ENCODE measurements at places on chromosomes 13 and 19.
A peak's percentile ranks its signal among the peaks of the same experiment; 100 is the strongest.

DNA sequence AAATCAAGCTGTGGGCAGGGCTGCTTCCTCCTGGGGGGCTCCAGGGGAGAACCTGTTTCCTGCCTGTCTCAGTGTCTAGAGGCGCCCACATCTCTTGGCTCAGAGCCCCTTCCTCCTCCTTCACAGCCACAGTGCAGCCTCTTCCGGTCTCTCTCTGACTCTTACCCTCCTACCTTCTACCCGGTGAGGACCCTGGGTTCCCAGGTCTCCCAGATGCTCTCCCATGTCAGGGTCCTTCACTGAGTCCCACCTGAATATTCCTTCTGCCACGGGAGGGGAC is 153.1 kb downstream of the KDM4B start:
- no peaks in the 10 kb centered on the region for H3K27me3 ChIP-seq
- H3K36me3 ChIP-seq = peaks cover 38% of the 10 kb centered on the region
- no peak for DNase-seq
- H3K4me3 ChIP-seq = no peak overlapping the region

- no peak overlapping the region for H3K27ac ChIP-seq
- no peaks in the 10 kb centered on the region for H3K4me1 ChIP-seq
- no peaks in the 10 kb centered on the region for H3K36me3 ChIP-seq
- no peak overlapping the region for H3K4me3 ChIP-seq
These were observed 100.3 kb upstream of the DOCK9 start for GRCh38 chr13:99078017-99078771.

GRCh38 chr19:35533822-35534392 is 651 bp downstream of the GAPDHS start:
- H3K36me3 ChIP-seq = no peaks in the 10 kb centered on the region
- DNase-seq = peak; percentile 45
- peaks cover 28% of the 10 kb centered on the region for H3K27me3 ChIP-seq
- H3K27ac ChIP-seq = no peak overlapping the region

- no peak for DNase-seq
- H3K27me3 ChIP-seq = no peaks in the 10 kb centered on the region
- no peaks in the 10 kb centered on the region for H3K4me1 ChIP-seq
These were observed 22.5 kb downstream of the ZDHHC20 start for GRCh38 chr13:21436582-21436981.

GRCh38 chr13:31121379-31122140 is 40.1 kb downstream of the HSPH1 start:
- H3K27ac ChIP-seq = no peak overlapping the region
- H3K4me3 ChIP-seq = no peak overlapping the region
- DNase-seq = peak; percentile 21
- no peaks in the 10 kb centered on the region for H3K4me1 ChIP-seq

DNA sequence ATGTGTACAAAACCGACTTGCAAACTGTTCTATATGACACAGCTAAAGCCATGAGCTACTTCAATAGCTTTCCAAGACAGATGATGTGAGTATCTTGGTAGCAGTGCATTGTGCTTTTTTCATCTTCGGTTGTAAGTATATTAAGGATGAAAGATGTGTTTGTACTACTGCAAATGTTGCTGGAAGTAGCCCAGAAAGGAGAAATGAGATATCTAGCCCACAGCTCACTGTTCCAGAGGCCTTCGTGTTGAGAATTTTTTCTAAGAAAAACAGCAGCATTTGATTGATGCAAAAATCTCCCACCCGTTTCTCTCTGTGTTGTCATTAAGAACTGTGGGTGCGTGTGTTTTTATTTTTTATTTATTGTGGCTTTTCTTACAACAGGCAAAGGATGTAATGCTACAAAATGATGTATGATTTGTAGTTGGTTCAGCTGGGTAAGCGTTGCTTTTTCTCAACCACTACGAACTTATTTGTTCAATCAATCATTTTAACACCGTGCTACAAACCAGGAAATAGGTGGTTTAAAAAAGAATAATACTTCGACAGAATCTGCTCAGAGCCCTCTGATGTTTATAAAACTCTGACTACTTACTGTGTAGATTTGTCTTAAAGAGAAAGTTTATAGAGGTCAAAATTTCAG is 41.6 kb upstream of the RFC3 start:
- no peaks in the 10 kb centered on the region for H3K4me1 ChIP-seq
- H3K4me3 ChIP-seq = no peak overlapping the region
- DNase-seq = no peak
- H3K27me3 ChIP-seq = no peaks in the 10 kb centered on the region

GRCh38 chr13:103078158-103078557 is 11.9 kb upstream of the SLC10A2 start:
- no peaks in the 10 kb centered on the region for H3K4me1 ChIP-seq
- H3K36me3 ChIP-seq = no peaks in the 10 kb centered on the region
- no peaks in the 10 kb centered on the region for H3K27me3 ChIP-seq
- no peak overlapping the region for H3K27ac ChIP-seq
- DNase-seq = no peak
- no peak overlapping the region for H3K4me3 ChIP-seq

- DNase-seq = no peak
- H3K4me1 ChIP-seq = peaks cover 12% of the 10 kb centered on the region
- H3K36me3 ChIP-seq = no peaks in the 10 kb centered on the region
- H3K27me3 ChIP-seq = peaks cover 43% of the 10 kb centered on the region
These were observed 6.0 kb downstream of the PCDH8 start for GRCh38 chr13:52842441-52842840.

GRCh38 chr13:90531744-90532143 is 815.7 kb upstream of the MIR17HG start:
- no peaks in the 10 kb centered on the region for H3K27me3 ChIP-seq
- H3K36me3 ChIP-seq = no peaks in the 10 kb centered on the region
- H3K27ac ChIP-seq = no peak overlapping the region

- H3K27ac ChIP-seq = no peak overlapping the region
- no peak overlapping the region for H3K4me3 ChIP-seq
- H3K27me3 ChIP-seq = no peaks in the 10 kb centered on the region
- DNase-seq = no peak
These were observed 3.0 kb upstream of the CEACAM1 start for GRCh38 chr19:42531313-42531712.

GRCh38 chr13:44400736-44401135 is 27.1 kb downstream of the SERP2 start:
- H3K27ac ChIP-seq = no peak overlapping the region
- no peak overlapping the region for H3K4me3 ChIP-seq
- H3K4me1 ChIP-seq = peaks cover 30% of the 10 kb centered on the region
- peaks cover 15% of the 10 kb centered on the region for H3K27me3 ChIP-seq
- no peak for DNase-seq

DNA sequence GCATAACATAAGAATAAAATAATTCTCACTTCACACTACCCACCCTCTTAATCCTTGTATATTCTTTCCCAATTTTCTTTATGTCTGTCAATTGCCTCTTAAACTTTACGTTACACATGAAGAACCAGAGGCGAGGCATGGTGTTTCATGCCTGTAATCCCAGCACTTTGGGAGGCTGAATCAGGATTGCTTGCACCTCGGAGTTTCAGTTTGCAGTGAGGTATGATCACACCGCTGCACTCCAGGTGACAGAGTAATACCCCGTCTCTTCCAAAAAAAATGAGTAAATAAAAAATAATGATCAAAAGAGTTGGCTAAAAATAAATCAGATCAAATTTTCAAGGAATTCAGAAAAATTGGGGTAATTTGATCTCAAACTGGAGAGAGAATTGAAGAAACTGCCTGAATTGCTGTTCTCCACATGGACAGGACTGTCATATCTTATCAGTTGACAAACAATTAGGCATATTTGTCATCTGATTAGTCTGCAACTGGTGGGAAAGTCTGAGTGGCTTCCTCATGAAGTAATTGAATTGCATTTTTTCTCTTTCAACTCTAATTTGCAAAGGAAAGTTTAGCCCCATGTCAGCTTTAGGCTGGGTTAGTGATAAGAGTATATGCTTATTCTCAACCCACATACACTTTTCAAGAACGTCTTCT is 302.9 kb downstream of the ITGBL1 start:
- DNase-seq = no peak
- no peak overlapping the region for H3K27ac ChIP-seq
- H3K27me3 ChIP-seq = no peaks in the 10 kb centered on the region
- no peak overlapping the region for H3K4me3 ChIP-seq
- no peaks in the 10 kb centered on the region for H3K36me3 ChIP-seq
- no peaks in the 10 kb centered on the region for H3K4me1 ChIP-seq

- DNase-seq = peak; percentile 82
- H3K27ac ChIP-seq = peak overlapping the region; percentile 71
- no peak overlapping the region for H3K4me3 ChIP-seq
- no peaks in the 10 kb centered on the region for H3K27me3 ChIP-seq
These were observed 9.9 kb upstream of the FPR3 start for GRCh38 chr19:51784922-51785690.

- DNase-seq = no peak
- peaks cover 25% of the 10 kb centered on the region for H3K27me3 ChIP-seq
- no peak overlapping the region for H3K27ac ChIP-seq
These were observed 64.5 kb downstream of the CHST8 start for GRCh38 chr19:33686262-33686661.

DNA sequence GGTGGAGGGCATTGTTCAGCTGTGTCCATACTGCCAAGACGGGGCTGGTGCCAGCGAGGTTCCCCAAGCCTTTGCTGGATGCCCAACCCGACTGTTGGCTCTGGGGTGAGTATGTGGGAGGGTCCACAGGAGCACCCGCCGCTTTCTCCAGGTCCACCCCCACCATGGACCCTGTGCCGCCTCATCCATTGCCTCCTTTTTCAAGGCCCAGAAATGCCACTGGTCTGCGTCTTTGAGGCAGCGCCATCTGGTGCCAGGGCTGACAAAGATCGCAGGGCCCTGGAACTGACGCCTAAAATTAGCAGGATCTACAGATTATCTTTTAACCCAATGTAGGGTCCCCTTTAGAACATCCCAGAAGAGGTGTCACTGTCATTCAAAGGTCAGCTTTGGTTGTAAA is 34.6 kb downstream of the NFIX start:
- H3K36me3 ChIP-seq = peaks cover 70% of the 10 kb centered on the region
- no peak for DNase-seq
- peaks cover 92% of the 10 kb centered on the region for H3K4me1 ChIP-seq
- no peak overlapping the region for H3K4me3 ChIP-seq

- no peak for DNase-seq
- no peaks in the 10 kb centered on the region for H3K27me3 ChIP-seq
- H3K4me1 ChIP-seq = peaks cover 13% of the 10 kb centered on the region
- peaks cover 92% of the 10 kb centered on the region for H3K36me3 ChIP-seq
- no peak overlapping the region for H3K4me3 ChIP-seq
- H3K27ac ChIP-seq = no peak overlapping the region
These were observed 32.1 kb downstream of the PPP2R1A start for GRCh38 chr19:52221831-52222375.

- no peaks in the 10 kb centered on the region for H3K36me3 ChIP-seq
- no peak overlapping the region for H3K27ac ChIP-seq
- H3K4me3 ChIP-seq = no peak overlapping the region
These were observed 26.2 kb upstream of the WDFY2 start for GRCh38 chr13:51557875-51558612.

DNA sequence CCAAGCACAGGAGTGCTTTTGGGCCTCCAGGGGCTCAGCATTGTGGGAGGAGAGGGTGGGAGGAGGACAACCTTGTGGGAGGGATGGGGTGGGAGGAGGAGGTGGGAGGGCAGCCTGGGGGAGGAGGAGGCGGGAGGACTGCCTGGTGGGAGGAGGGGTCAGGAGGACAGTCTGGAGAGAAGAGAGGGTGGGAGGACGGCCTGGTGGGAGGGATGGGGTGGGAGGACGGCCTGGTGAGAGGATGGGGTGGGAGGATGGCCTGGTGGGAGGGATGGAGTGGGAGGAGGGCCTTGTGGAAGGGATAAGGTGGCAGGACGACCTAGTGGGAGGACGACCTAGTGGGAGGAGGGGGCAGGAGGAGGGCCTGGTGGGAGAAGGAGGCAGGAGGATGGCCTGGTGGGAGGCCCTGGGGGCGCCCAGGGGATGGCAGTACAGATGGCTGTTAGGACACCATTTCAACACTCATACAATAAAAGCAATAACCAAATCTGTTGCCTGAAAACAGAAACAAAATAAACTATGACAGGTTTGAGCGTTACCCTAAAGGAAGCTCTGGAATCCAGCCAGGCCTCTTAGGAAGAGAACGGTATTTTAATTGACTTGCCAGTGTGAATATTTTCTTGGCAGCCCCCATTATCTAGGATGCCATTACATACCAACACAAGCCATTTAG is 63.7 kb downstream of the CRYL1 start:
- H3K27me3 ChIP-seq = no peaks in the 10 kb centered on the region
- peaks cover 13% of the 10 kb centered on the region for H3K4me1 ChIP-seq
- H3K27ac ChIP-seq = no peak overlapping the region
- no peaks in the 10 kb centered on the region for H3K36me3 ChIP-seq
- peak; percentile 25 for DNase-seq

- DNase-seq = peak; percentile 73
- H3K27ac ChIP-seq = no peak overlapping the region
- H3K4me1 ChIP-seq = peaks cover 13% of the 10 kb centered on the region
These were observed 97.0 kb upstream of the MBNL2 start for GRCh38 chr13:97124915-97125809.

DNA sequence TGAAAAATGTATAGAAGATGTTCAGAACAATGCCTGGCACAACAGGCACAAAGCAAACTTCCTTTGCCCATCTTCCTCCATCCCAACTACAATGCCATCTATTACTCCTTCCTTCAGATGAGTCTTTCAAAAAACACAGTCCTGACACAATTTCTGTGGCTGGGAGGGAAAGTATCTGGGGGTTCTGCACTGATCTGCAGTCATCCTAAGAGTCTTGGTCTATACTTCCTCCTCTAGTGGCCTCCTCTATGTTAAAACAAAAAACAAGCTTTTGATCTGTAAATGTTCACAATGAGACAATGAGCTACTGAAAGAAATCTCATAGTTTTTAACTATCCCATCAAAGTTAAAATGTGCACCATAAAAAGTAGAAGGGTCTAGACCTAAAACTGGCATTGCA is 44.8 kb downstream of the USP12 start:
- no peaks in the 10 kb centered on the region for H3K4me1 ChIP-seq
- peaks cover 3% of the 10 kb centered on the region for H3K36me3 ChIP-seq
- no peak for DNase-seq
- no peak overlapping the region for H3K27ac ChIP-seq
